ENCODE measurements at places on chromosomes 7 and 10.

DNA sequence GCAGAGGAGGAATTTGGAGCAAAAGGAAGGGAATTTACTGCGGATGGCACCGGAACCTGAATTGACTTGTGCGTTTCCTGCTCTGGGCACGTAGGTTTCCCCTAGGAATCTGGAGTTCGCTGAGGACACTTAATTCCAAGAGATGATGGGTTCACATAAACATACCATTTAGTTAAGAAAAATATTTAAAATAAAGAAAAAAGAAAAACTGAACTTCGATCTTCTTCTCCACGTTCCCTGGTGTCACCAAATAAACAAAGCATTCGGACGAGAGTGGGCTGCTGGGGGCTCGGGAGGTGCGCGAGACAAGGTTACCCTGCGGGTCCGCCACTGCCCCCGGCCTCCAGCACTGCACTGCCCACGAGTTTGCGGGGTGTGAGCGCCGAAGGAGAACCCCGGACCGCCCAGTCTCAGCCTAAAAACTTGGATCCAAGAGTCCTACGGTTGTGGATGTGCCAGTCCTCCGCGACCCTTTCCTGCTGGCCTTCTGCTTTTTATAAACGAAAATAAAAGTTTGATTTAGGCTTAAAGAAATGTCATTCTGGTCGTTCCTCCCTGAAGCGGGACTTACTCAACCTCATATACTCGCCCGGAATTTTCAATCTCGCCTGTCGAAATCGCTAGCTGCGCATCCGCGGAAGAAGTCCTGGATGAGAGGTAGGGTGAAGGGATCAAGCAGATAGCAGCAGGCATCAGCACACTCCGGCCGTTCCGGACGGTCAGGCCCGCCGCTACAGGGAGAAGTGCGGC lies 30.3 kb downstream of the SKIDA1 start:
- no peak for DNase-seq

- DNase-seq = no peak
Observed at GRCh38 chr7:31074403-31075085, 22.4 kb downstream of the ADCYAP1R1 start.

GRCh38 chr10:310371-310770 lies 175.1 kb downstream of the ZMYND11 start:
- DNase-seq = no peak

DNA sequence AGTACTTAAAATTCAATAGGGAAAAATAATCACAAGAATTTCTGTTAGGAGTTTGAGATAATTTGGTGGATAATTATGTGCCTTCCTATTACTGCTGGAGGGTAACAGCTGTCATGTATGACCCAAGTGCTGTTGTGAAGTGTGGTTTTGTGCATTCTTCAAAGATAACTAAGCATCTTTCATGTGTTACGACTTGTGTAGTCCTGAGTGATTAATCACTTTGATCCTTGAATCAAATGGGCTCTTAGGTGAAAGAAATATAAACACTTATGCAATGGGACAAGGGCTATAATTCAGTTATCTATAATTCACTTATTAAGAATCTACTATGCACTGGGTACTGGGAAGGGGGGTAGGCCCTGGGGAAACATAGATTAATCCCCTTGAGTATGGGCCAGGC lies 89.0 kb downstream of the CH25H start:
- DNase-seq = no peak

DNA sequence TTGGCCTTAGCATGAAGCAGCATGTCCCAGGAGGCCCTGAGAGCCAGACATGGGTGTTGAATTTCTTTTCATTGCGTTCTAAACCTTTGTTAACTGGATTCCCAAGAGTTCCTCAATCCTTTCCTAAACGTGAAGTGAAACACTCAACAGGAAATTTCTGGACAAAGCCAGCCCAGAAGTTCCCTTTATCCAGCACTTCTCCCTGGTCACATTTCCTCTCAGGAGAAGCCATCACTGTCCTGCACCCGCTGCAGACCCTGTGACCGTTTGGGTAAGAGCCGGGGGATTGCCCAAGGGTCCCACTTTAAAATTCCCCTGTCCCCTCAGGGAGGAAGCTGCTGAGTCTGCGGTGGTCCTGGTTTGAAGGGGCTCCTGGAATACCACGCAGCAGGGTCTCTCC lies 88.0 kb upstream of the ZPBP start:
- no peak for DNase-seq

DNA sequence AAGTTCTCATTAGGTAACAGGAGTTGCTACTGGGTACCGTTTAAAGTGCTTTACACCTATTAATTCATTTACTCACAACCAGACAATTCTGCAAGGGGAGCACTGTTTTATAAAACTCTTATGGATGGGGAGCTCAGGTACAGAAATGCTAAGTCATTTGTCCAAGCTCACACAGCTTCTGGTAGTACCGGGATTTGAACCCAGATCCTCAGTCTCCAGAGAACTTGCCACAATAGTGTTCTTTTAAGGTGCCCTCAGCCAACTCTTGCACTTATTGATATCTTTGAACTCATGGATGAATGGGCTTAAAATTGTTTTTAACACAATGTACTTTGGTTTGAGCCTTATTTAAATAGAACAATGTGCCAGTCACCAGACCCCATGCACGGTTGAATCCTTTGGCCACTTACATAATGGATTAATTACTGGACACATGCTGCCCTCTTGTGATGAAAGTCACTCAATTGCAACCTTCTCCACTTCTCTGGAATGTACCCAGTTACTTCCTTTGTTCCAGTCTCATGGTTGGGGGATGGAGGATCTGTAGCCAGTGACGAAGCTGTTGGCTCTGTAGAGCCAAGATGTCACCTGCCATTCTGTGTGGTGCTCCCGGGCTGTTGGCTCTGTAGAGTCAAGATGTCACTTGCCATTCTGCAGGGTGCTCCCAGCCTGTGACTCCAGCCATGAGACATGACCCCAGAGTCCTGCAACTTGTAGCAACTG lies 65.6 kb downstream of the NOD1 start:
- peak; percentile 8 for DNase-seq

DNA sequence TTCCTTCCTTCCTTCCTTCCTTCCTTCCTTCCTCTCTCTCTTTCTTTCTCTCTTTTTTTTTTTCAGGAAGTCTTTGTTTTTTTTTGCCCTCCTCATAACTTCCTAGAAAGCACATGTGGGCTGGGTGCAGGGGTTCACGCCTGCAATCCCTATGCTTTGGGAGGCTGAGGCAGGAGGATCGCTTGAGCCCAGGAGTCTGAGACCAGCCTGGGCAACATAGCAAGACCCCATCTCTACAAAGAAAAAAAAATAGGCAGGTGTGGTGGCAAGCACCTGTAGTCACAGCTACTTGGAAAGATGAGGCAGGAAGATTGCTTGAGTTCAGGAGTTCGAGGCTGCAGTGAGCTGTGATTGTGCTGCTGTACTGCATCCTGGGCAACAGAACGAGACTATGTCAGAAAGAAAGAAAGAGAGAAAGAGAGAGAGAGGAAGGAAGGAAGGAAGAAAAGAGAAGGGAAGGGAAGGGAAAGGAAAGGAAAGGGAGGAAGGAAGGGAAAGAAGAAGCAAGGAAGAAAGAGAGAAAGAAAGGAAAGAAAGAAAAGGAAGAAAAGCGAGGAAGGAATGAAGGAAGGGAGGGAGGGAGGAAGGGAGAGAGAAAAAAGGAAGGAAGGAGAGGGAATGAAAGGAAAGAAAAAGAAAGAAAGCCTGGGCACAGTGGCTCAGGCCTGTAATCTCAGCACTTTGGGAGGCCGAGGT lies 13.5 kb upstream of the BAIAP2L1 start:
- no peak for DNase-seq

Data from NCI-H1092 treated with DMSO at 0.1 percent for 48 hours (cell line).